Adipocyte (in vitro differentiated cells): ENCODE measurements at places on chromosomes 1 and 21.

GRCh38 chr1:35532497-35533223, 24.5 kb downstream of the KIAA0319L start:
- peak; percentile 17 for DNase-seq

DNA sequence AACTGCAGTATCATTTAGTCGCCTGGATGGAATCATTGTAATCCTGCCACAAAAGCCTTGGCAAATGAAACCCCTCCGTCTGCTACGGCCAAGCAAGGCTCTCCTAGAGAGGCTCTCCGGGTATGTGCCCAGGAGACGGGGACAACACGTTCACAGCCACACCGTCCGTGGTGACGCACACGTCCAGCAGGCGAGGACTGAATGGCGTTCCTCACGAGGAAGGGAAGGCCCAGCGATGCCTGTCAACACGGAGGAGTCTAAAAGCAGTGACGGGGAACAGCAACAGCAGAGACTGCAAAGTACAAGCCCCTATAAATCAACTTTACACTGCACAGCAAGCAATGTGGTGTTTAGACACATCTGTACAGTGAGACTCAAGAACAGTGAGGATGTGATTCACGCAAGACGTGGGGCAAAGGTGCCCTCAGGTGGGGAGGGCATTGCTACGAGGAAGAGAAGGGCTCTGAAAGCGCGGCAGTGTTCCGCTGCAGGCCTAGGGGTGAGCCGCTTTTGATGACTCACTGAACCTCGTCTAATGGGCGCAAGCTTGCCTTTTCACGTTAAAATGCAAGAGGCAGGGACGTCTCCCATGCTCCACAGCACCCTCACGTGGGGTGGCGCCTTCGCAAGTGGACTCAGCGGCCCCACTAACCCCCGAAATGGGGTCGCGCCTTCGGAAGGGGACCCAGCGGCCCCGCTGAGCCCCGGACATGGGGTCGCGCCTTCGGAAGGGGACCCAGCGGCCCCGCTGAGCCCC, 6.8 kb downstream of the WRAP73 start:
- no peak for DNase-seq

DNA sequence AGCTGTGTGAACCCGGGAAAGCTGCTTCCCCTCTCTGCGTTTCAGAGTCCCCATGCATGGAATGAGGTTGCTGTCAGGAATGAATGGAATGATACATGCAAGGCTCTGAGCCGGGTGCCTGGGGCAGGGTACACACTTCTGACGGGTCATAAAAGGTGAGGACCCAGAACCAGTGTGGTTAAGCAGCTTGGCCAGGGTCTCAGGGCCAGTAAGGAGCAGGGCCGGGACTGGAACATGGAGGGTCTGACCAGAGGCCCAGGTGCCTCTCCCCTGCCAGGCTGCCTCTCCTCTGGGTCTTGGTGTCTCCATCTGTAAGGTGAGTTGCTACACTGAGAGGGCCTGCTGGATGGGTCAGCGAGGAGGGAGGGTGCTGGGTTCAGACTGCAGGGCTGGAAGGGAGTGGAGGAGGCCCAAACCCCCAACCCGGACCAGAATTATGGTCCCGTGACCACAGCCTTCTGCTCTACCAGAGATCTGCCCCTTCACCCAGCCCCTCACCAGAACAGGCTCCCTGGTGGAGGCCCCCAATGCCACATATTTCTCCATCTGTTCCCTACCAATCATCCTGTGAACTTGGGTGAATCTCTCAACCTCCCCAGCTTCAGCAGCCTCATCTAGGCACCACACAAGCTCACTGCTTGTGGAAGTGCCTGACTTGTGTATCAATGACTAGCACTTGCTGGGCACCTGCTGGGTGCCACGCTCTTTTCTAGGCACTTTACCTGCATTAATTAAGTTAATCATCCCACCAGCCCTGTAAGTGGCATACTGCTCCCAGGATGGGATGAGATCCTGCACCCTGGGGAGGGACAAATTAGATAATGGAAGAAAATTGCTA, 16.2 kb upstream of the LRP8 start:
- peak; percentile 47 for DNase-seq

GRCh38 chr1:26702680-26703038, 6.8 kb downstream of the ARID1A start:
- no peak for DNase-seq

GRCh38 chr21:35475762-35476161, 426.7 kb upstream of the RUNX1 start:
- DNase-seq: peak; percentile 74
